Testis (tissue), 5 donors: ENCODE measurements at places on chromosomes 16 and 17. TPM values are rescaled to one million over a fixed set of nuclear protein-coding genes. Genes with fewer than 3 reads are reported as not detected.

Gene PRSS36
- total RNA-seq: 8.3 TPM

DNA sequence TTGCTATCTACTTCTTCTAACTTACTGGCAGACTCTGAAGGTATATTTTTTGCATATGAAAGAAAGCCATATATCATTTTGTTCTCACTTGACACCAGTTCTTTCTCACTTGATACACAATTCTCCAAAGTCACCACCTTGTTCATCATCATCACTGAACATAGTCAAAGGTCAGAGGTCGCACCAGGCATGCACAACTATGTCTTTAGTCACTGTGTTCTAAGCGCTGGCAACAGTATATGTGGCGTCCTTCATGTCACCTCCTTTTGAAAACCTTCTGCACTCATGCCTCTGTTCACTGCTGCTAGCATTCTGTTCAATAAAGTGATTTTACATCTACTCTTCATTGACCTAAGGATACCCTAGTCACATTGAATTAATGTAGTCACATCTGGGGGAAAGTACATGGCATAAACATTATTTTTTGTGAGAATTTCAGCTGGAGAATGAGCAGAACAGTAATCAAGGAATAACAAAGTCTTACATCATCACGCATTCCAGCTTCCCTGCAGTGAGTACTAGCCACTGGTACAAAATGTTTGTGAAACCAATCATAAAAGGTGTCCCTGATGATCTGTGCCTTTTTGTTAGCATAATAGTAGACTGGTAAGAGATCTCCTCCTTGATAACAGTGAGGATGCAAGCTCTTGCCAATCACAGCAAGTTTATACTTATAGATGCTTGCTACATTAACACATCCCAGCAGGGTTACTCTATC, 20.5 kb upstream of the TBX4 start:
- DNase-seq: no peak

Gene SPATA2L
- 13.9 TPM for total RNA-seq

DNA sequence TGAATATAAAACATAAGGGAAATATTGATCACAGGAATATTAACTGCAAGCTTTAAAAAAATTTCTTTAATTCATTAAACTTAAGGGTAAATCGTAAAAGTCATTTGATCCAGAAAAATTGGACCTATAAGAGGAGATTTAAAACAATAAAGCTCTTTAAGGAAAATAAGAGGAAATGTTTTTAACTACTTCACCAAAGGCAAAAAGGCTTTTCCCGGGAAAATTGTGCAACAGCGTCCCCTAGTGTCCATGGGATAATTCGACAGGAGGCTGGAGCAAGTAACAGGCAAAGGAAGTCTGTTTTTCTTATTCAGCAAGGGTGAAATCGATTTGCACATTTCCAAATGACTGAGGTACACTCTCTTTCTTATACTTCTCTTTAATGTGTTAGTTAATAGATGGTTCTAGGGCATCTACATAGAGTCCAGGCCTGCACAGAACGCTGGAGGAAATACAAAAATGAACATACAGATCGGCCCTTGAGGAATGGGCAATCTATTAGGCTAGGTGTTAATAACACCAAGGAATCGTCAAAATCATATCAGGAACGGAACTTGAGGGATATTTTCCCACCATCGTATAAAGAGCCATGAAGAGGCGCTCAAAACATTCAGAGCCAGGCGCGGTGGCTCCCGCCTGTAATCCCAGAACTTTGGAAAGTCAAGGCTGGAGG, 61.4 kb downstream of the ZNF18 start:
- peak; percentile 54 for DNase-seq

GRCh38 chr16:1909561-1910231, 8.5 kb downstream of the HS3ST6 start:
- DNase-seq: no peak

DNA sequence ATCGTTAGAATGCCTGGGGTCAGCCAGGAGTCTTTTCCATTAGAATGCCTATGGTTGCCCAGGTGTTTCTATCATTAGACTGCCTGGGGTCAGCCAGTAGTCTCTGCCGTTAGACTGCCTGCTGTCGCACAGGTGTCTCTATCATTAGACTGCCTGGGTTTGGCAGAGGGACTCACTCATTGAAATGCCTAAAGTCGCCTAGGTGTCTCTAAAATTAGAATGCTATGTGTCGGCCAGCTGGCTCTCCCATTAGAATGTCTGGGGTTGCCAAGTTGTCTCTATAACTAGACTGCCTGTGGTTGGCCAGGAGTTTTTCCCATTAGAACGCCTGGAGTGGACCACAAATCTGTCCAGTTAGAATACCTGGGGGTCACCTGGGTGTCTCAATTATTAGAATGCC, 2266.5 kb downstream of the TP53TG3F start:
- no peak for DNase-seq

GRCh38 chr17:30573603-30574175, 96.5 kb downstream of the GOSR1 start:
- DNase-seq: no peak

Gene HSPB9
- total RNA-seq: 9.8 TPM

- DNase-seq: no peak
Observed at GRCh38 chr16:58345574-58346354, 46.5 kb upstream of the GINS3 start.

Gene TEX19
- total RNA-seq: 37.8 TPM

- no peak for DNase-seq
Observed at GRCh38 chr16:28824717-28824973, 1.8 kb downstream of the ATXN2L start.

Gene KRTAP4-9
- total RNA-seq: not detected

Gene DVL2
- 81.3 TPM for total RNA-seq

Gene CYB561
- 17.6 TPM for total RNA-seq
